ENCODE measurements at places on chromosomes 11 and 22.

DNA sequence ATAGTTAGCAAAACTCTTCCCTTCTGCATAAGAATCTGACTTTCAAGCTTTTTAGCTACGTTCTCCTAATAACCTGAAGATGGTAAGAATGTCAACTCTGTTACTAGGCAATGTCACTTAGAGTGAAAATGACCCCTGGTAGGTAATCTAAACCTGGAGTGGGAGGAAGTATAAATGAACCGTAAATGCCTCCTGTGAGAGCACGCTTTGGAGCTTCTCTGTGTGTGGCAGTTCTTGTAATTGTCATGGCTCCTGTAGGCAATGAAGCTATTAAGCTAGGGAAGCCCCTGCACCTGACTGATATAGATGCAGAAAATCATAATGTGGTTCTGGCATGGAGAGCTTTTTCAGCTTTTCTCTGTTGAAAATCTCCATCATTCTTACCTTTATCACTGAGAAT is 29.4 kb downstream of the CALCA start:
- DNase-seq = no peak

DNA sequence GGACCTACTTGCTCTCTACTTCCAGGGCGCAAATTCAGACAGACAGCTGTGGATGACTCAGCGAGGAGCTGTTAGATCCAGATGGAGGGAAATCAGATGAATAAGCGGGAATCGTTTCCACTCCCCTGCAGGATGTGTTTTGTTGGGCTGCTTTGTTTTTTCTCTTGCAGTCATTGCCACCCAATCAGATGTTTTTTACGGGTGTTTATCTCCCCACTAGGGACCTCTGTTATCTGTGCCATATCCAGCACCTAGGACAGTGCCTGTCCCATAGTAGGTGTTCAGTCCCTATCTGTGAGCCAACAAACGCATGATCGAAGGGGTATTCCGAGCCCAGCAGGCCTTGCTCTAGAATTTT is 51.1 kb upstream of the PARVG start:
- peak; percentile 71 for DNase-seq

DNA sequence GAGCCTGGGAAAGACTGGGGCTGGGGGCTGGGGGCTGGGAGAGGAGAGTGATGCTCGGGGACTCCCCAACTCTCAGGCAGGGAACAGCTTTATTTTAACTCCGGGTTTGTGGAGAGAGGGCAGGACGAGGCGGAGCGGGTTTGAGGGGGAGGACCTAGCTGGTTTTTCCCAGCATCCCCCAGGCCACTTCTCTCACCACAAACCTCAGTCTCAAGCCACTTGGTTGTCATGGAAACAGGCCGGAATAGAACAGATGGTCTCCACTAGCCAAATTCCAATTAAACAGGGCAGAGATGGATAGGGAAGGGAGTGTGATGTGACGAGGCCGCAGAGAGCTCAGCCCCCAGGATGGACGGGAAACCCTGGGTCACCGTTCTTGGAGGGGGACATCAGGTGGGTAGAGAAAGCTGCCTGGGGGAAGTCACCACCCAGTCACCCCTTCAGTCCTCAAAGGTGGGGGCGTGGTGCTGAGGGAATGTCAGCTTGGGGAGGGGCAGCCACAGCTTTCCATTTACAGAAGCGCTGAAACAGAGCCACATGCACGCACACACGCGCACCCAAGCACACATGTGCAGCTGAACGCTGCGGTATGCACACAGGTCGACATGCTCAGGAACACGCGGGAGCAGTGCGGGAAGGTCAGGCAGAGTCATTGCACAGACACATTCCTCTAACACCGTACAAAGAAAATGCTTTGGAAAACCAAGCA is 19.2 kb downstream of the NECTIN1 start:
- DNase-seq = peak; percentile 80

- DNase-seq = no peak
Measured at GRCh38 chr22:47123006-47123826, 360.8 kb downstream of the TBC1D22A start.

DNA sequence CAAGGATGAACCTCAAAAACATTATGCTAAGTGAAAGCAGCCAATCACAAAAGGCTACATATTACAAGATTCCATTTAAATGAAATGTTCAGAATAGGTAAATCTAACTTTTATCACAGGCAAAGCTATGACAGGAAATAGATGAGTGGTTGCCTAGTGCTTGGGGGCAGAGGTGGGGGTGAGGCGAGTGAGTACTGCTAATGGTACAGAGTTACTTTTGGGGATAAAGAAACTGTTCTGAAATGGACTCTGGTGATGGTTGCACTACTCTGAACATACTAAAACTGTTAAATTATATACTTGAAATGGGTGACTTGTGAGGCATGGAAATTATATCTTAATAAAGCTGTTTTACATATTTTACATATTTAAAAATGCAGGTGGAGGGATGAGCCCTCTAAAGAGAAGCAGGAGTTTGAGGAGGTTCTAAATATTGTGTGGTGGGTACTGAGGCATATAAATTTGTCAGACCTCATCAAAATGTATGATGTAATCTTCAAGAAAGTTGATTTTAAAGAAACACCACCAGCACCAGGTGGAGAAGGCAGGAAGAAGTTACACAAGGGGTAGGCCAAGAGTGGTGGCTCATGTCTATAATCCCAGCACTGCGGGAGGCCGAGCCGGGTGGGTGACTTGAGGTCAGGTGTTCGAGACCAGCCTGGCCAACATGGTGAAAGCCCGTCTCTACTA is 3.6 kb downstream of the SLC43A1 start:
- DNase-seq = no peak

DNA sequence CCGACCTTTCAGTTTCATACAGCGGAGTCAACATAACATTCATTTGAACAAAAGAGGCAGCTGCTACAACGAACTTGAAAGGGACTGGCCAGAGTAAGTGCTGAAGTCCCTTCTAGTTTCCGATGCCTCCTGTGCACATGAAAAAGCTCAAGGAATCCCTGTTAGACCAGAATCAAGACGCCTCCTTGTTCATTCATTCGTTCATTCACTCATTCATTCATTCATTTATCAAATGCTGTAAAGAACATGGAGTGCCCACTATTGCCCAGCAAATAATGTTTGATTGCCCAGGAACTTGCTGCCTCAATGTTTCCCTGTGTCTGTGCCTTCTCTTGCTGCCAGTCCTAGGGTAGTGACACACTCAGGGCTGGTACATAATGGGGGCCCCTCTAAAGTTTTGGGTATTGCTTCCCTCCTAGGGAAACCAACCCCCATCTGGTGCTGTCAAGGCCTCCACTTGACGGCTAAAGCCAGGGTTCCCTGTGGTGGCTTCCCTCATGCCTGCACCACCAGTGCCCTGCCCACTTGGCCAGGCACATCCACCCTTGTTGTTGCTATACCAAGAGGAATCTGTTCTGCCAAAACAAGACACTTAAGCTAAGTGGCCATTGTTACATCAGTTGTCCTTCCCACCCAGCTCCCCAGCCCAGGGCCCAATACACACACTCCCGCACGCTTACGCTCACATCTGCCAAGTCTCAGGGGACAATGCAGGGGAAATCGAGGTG is 3.8 kb downstream of the TMPRSS13 start:
- no peak for DNase-seq

DNA sequence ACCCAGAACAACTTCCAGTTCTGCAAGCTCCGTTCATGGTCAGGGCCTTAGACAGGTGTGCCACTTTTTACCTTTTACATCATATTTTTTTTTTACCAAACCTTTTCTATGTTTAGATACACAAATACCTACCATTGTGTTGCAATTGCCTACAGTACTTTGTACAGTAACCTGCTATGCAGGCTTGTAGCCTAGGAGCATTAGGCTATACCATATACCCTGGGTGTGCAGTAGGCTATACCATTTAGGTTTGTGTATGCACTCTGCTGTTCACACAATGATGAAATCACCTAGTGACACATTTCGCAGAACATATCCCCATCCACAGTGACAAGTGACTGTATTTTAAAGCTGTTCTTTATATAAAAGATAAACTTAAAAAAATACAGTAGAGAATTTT is 29.6 kb downstream of the APIP start:
- DNase-seq = no peak

GRCh38 chr11:94731880-94732601 is 36.1 kb upstream of the AMOTL1 start:
- DNase-seq = no peak

DNA sequence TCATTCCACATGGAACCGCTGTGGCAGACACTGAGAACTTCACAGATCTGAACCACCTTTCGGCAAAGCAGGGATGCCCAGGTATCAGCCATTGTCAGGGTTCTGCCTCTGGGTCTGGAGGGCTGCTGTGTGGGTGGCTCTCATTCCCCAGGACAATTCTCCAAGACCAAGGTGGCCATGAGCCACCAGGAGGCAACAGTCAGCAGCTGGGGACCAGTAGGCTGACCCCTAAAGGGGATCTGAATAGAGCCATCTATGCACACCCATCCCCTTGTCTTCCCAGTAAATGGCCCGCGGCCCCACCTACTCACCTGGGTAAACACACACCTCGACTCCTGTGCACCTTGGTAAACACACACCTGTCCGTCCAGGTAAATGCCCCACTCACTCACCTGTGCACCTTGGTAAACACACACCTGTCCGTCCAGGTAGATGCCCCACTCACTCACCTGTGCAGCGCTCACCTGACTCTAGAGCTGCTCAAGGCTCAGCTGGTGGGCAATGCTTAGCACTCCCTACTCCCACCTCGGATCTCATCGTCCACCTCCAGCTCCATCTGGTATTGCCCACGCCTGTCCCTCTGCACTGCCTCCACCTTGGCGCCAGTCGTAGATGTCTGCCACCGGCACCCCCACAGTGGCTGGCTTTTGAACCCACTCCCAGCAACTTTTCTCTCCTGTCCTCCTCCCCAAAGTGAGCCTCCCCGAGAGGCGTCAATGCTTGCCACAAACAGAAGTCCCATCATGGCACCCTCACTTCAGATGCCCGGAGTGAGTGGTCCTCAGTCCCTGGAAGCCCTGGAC is 10.2 kb downstream of the SLC25A1 start:
- DNase-seq = no peak

GRCh38 chr11:133965031-133965601 is 8.3 kb upstream of the IGSF9B start:
- DNase-seq = no peak

- no peak for DNase-seq
Measured at GRCh38 chr11:93024369-93024768, 54.9 kb downstream of the MTNR1B start.

DNA sequence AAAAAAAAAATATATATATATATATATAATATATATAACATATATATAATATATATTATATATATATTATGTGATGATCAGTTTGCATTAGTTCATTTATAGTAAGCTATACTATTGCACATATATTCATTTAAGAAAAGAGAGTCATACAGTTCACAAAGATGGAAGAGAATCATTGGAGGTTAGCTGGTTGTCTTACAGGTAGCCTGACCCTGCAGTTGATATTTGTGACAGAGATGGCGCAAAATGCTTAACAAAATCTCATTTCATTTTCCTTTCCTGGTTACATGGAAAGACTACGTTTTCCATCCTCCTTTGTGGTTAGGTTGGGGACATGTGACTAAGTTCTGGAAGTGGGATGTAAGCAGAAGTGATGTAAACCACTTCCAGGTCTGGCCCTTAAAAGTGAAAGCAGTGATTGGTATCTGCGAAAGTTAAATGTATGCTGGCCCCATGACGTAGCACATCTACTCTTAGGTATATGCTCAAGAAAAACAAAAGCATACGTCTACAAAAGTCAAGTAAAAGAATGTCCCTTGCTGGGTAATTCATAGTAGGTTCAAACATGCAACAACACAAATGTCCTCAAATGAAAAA is 7.2 kb upstream of the TMEM135 start:
- no peak for DNase-seq

GRCh38 chr11:118910309-118911112 is 15.2 kb downstream of the BCL9L start:
- peak; percentile 71 for DNase-seq

GRCh38 chr11:84887055-84887629 is 740.0 kb downstream of the DLG2 start:
- DNase-seq = no peak

DNA sequence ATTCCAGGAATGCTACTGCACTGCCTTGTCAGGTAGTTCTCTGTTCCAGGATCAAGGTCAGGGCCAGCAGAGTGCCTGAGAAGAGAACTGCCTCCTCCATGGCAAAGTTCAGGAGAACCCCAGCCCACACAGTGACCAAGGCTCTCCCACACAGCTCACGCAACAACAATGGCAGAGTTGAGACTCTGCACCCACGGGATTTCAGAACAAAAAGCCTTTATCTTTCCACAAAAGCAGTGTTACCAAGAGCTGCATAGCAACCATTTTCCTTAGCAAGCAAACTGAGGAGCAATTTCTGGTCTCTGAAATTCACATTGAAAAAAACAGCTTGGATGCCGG is 11.1 kb downstream of the PLAAT3 start:
- peak; percentile 66 for DNase-seq

- no peak for DNase-seq
Measured at GRCh38 chr11:90587896-90588295, 365.0 kb upstream of the CHORDC1 start.

DNA sequence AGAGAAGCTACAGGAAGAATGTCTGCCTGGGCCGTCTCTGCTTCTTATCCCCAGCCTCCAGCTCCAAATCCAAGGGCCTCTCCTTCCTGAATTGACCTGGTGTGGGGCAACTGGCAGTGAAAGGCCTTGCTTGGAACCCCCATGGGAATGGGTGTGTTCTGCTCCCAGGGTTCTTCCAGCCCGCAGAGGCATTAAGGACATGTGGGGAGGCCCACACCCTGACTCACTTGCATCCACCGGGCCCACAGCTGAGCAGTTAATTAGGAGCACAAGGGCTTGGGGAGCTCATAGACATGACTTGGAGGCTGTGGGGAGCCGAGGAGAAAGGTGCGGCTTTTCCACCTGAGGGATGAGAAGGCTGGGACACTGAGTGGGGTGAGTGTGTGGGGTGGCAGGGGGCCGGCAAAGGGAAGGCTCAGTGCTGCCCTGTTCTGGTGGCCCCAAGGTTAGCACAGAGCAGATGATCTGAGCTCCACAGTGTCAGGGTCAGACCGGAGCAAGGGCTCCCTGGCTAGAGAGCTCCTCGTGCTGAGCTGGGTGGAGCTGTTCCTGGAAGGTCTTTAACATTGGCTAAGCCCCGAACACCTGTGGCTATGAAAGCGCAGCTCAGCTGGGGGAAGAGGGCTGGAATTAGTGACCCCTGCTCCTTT is 64.5 kb upstream of the NECTIN1 start:
- no peak for DNase-seq

- no peak for DNase-seq
Measured at GRCh38 chr22:23387827-23388516, 192.1 kb downstream of the IGLL1 start.
